Large intestine (tissue), 12 donors: ENCODE measurements at places on chromosomes 7 and 10. TPM values are rescaled to one million over a fixed set of nuclear protein-coding genes. Genes with fewer than 3 reads are reported as not detected.

Gene NIPSNAP2
- 58.1 TPM for polyA plus RNA-seq

Gene ECHDC3
- polyA plus RNA-seq, result 9.6 TPM

Gene EBLN1
- not detected for polyA plus RNA-seq

Gene SYT15
- polyA plus RNA-seq, result 2.5 TPM

Gene SKAP2
- polyA plus RNA-seq, result 31.2 TPM

Gene AMPH
- polyA plus RNA-seq, result 5.5 TPM

GRCh38 chr10:75887992-75888680, 456.7 kb downstream of the LRMDA start:
- no peaks in the 10 kb centered on the region for H3K4me1 ChIP-seq
- no peak overlapping the region for H3K27ac ChIP-seq
- no peaks in the 10 kb centered on the region for H3K36me3 ChIP-seq
- H3K27me3 ChIP-seq, result no peaks in the 10 kb centered on the region
- no peak for DNase-seq

DNA sequence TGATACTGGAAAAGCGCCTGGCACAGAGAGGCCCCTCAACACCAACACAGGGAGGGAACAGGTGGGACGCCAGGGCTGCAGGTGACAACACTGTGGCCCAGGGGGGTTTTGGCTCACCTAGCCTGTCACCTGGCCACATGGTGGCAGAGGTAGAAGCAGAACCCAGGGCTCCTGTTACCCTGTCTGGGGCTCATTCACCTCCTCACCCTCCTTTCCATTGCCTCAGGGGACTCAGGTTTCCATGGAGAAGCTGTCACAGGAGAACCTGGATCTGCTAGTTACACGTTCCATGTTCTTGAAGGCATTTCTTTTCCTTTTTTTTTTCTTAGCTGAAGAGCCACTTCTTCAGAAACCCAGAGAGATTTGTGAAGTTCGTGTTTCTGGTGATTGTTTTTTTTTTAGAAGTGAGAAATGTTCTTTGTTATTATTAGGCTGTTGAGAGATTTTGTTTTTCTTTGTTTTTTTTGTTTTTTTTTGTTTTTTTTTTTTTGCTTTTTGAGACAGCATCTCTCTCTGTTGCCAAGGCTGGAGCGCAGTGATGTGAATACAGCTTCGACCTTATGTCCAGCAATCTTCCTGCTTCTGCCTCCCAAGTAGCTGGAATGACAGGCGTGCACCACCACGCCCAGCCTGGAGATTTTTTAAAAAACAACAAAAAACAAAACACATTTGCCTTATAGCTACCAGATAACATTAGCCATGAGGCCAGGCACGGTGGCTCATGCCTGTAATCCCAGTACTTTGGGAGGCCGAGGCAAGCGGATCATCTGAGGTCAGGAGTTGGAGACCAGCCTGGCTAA, 16.0 kb downstream of the DENND2A start:
- peaks cover 5% of the 10 kb centered on the region for H3K4me1 ChIP-seq
- H3K4me3 ChIP-seq, result no peak overlapping the region
- H3K27ac ChIP-seq, result peak overlapping the region; percentile 61
- H3K36me3 ChIP-seq, result no peaks in the 10 kb centered on the region
- no peaks in the 10 kb centered on the region for H3K27me3 ChIP-seq
- DNase-seq, result no peak

GRCh38 chr10:92688927-92689662, 660 bp upstream of the HHEX start:
- no peak overlapping the region for H3K27ac ChIP-seq
- peaks cover 68% of the 10 kb centered on the region for H3K27me3 ChIP-seq
- DNase-seq, result peak; percentile 50
- H3K4me1 ChIP-seq, result peaks cover 8% of the 10 kb centered on the region
- no peaks in the 10 kb centered on the region for H3K36me3 ChIP-seq

DNA sequence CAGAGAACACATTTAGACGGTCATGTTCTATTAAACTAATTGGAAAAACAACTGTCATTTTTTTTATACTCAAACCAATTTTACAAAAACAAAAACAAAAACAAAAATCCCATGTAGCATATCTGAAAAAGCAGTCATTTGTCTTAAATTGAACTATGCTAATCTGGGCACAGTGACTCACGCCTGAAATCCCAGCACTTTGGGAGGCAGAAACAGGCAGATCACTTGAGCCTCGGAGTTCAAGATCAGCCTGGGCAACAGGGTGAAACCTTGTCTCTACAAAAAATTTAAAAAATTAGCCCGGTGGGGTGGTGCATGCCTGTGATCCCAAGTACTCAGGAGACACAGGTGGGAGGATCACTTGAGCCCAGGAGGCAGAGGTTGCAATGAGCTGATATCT, 253.4 kb downstream of the DOCK4 start:
- no peak for DNase-seq
- H3K4me3 ChIP-seq, result no peak overlapping the region
- H3K27me3 ChIP-seq, result no peaks in the 10 kb centered on the region
- H3K27ac ChIP-seq, result no peak overlapping the region
- no peaks in the 10 kb centered on the region for H3K4me1 ChIP-seq

- H3K4me1 ChIP-seq, result no peaks in the 10 kb centered on the region
- H3K27ac ChIP-seq, result no peak overlapping the region
Observed at GRCh38 chr7:76077435-76077834, 29.5 kb downstream of the MDH2 start.

DNA sequence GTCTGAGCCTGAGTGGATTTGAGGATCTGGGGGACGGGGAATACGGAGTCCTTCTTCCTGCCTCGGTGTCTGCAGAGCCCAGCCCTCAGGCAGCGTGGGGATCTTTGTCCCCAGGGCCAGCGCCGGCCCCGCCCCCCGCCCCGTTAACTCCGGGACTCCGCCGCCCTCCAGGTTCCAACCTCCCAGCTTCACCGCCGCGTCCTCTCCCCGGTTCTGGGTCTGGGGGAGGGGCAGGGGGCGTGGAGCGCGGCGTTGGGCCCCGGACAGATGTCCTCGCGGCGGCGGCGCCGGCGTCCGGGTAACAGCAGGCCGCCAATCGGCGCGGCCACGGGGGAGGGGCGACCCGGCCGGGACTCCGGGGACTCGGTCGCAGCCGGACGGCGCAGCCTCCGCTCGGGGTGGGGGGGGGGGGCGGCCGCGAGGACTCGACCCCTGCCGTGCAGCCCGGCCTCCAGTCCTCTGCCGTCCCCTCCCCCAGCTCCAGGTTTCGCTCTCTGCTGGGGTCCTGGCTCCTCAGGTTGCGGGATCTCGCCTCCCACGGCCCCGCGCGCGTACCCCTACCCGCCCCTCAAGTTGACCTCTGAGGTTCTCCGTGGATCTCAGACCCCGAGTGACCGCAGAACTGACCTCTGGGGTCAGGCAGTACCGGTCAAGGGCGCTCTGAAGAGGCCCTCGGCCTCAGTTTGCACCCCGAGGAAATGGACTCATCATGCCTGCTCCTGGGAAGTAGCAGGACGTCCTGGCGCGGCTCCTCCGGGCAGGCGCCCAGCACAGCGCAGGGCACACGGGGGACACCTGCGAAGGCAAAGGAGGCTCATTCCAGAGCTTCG, 2.3 kb upstream of the ELFN1 start:
- peaks cover 85% of the 10 kb centered on the region for H3K27me3 ChIP-seq
- peaks cover 19% of the 10 kb centered on the region for H3K4me1 ChIP-seq
- H3K36me3 ChIP-seq, result no peaks in the 10 kb centered on the region

GRCh38 chr7:39507866-39508551, 58.2 kb upstream of the YAE1 start:
- no peak overlapping the region for H3K27ac ChIP-seq
- DNase-seq, result no peak
- no peaks in the 10 kb centered on the region for H3K27me3 ChIP-seq
- H3K4me3 ChIP-seq, result no peak overlapping the region
- H3K36me3 ChIP-seq, result no peaks in the 10 kb centered on the region

GRCh38 chr10:1468811-1469210, 268.5 kb downstream of the ADARB2 start:
- H3K27me3 ChIP-seq, result no peaks in the 10 kb centered on the region
- no peaks in the 10 kb centered on the region for H3K36me3 ChIP-seq
- H3K4me3 ChIP-seq, result no peak overlapping the region
- no peak for DNase-seq
- H3K4me1 ChIP-seq, result peaks cover 14% of the 10 kb centered on the region
- H3K27ac ChIP-seq, result no peak overlapping the region

DNA sequence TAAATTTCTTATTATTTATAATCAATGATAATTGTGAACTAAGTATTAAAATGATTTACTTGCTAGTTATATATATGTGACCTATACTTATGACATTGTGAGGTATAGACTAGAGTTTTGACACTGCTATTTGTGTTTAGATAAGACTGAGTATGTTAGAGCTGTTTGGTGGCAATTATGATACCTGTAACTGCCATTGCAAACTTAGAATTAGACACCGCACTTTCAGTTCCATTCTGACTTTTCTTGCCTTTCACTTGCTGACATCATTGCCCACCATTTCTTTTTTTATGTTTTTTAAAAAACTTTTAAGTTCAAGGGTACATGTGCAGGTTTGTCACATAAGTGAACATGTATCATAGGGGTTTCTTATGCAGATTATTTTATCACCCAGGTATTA, 214.5 kb downstream of the MBL2 start:
- H3K27me3 ChIP-seq, result no peaks in the 10 kb centered on the region
- DNase-seq, result no peak
- no peak overlapping the region for H3K4me3 ChIP-seq
- H3K36me3 ChIP-seq, result no peaks in the 10 kb centered on the region
